ENCODE measurements at places on chromosomes 13 and 19. TPM values are rescaled to one million over a fixed set of nuclear protein-coding genes. Genes with fewer than 3 reads are reported as not detected.

DNA sequence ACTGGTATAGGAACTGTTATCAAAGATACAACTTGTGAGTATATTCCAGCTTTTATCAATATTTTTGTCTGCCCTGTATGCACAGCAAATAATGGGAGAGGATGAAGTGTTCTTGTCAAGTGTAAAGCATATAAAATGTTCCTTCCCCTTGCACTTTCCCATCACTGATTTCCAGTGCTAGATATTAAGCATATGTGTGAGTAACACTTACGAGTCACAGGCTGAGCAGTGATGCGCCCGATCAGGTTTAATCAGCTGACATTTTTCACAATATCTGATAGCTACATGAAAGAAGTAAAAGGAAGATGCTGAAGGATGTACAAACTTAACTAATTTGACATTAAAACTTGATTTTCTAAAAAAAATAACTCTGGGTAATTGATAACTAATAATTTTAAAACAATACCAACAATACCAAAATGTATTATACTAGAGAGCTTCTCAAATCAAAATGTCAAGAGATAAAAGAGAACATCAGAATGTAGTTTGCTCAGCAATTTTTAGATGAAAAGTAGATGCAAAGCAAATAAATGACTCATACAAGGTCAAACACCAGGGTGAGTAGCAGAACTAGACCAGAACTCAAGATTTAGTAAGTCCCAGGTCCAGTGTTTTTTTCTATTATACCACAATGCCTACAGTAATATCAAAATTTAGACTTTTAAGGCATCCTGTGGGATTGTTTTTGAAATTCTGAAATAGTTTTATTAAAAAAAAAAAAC is 56.4 kb downstream of the ZDHHC20 start:
- no peak for DNase-seq

- DNase-seq = peak; percentile 91
Observed at GRCh38 chr13:43331672-43332071, 308.3 kb downstream of the DNAJC15 start.

DNA sequence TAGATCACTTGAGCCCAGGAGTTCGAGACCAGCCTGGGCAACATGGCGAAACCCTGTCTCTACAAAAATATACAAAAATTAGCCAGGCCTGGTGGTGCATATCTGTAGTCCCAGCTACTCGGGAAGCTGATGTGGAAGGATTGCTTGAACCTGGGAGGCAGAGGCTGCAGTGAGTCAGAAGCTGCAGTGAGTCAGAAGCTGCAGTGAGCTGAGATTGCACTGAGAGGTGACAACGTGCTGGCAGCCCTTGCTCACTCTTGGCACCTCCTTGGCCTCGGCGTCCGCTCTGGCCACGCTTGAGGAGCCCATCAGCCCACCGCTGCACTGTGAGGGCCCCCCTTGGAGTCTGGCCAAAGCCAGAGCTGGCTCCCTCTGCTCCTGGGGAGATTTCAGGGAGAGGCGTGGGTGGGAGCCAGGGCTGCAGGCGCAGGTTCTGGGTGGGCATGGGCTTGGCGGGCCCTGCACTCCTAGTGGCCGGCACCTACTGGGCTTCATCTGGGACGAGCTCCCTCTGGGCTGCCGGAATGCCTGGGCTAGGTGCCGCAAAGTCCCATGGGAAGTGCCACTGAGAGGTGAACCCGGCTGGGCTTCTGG is 39.5 kb upstream of the RPL21 start:
- DNase-seq = no peak

DNA sequence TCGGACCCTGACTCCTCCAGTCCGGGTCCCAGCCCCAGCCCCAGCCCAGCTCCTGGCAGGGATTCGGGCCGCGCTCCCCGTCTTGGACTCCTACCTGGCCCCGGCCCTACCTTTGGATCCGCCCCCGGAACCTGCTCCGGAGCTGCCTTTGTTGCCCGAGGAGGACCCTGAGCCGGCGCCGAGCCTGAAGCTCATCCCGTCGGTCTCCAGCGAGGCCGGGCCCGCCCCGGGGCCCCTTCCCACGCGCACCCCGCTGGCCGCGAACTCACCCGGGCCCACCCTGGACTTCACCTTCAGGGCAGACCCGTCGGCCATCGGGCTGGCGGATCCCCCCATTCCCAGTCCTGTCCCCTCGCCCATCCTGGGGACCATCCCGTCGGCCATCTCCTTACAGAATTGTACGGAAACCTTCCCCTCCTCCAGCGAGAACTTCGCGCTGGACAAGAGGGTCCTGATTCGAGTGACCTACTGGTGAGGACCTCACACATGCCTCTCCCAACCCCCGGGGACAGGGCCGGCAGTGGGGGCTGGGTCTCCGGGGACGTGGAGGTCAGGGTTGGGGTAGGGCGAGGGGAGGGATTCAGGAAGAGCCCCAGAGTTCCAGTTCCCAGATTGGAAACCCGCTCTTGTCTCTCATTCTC is 732 bp downstream of the SELENOV start:
- no peak for DNase-seq

GRCh38 chr19:3346677-3347353 is 19.6 kb upstream of the NFIC start:
- peak; percentile 72 for DNase-seq

GRCh38 chr13:65943024-65943423 is 1287.1 kb downstream of the PCDH9 start:
- peak; percentile 77 for DNase-seq

- DNase-seq = no peak
Observed at GRCh38 chr19:50933640-50934039, 19.2 kb downstream of the KLK5 start.

GRCh38 chr13:106212386-106213010 is 323.0 kb downstream of the EFNB2 start:
- DNase-seq = no peak

DNA sequence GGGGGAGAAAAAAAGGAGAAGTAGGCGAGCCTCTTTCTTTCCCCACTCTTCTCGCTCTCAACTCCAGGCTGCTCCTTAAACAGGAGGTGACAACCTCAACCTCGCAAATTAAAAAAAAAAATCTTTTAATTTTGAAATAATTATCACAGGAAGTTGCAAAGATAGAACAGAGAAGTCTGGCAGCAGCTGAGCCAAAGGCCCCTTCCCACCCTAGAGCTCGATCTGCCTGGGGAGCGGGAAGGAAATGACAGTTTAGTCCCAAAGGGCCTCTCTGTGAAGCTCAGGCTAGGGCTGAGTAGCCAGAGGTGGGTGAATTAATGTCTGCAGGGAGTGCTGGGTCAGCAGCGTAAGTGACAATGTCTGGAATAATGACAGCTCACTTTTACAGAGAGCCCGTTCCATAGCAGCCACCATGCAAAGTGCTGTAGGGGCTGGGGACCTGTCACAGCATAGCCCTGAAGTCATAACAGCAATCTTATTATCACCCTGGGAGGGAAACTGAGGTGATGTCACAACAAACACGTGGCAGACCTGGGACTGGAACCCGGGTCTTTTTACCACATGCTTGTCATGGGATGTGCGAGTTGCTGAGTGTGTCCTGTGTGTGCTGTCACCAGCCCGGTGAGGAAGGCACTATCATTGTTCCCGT is 8.8 kb upstream of the CD22 start:
- DNase-seq = no peak

DNA sequence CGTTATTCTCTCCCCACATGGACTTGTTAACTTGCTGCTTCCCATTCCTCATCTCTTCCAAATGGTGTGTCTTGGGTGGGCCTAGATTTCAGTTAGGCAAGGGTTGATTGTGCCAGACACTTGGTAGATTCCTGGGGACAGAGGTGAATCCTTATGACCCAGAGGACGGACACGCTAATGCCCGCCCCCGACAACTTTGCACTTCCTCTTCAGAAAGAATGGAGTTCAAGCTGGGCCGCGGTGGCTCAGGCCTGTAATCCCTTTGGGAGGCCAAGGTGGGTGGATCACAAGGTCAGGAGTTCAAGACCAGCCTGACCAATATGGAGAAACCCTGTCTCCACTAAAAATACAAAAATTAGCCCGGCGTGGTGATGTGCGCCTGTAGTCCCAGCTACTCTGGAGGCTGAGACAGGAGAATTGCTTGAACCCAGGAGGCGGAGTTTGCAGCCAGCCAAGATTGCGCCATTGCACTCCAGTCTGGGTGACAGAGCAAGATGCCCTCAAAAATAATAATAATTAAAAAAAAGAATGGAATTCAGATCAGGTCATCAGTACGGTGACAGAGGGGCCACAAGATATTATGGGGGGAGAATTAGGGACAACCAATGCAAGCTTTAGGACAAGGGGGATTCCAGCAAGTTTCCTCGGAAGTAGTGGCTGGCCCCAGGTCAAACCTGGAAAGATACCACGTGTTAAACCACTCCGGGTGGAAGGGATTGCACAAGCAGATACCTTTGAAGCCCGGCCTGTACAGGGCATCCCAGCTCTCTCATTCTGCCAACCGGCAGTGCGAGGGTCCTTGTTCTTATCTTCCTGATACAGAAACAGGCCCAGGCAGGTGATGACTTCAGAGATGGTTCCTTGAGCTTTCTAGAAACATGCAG is 2.7 kb downstream of the MYO9B start:
- no peak for DNase-seq

DNA sequence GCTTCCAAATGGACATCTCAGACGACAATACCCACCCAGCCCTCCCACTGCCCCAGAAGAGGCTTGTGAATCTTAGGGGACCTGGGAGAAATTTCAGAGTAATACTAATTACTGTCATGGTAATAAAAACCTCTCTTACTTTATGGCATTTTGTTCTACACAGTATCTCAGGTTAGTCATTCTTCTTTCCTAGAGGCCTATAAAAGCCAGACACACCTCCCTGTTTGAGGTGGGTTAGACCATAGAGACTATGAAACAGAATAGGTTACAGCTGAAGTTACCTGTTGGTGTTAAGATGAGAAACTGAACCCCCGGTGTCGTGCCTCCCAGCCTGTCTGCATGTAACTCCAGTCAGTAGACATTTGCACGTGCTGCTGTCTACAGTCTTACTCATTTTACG is 113.9 kb downstream of the SLC7A1 start:
- DNase-seq = no peak

DNA sequence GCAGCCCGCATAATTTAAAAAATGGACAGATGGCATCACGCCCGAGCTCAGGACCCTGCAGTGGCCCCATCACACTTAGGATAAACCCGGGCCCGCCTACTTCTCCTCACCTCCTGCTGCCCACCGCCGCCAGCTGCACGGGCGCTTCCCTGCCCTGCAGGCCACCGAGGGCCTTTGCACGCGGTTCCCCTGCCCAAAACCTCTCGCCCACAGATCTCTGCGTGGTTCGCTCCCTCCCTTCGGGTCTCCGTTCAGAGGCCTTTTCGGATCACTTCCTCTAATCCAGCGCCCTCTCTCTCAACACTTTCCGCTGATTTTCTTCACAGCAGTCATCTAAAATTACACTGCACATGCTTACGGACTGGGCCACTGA is 1.8 kb downstream of the SHISA7 start:
- no peak for DNase-seq

- no peak for DNase-seq
Observed at GRCh38 chr13:42946927-42947326, 45.1 kb downstream of the EPSTI1 start.

Gene KMT5C
- total RNA-seq = 10.6 TPM

Gene SIGLEC10
- total RNA-seq = 5.1 TPM

Gene PSG7
- total RNA-seq = 3.6 TPM

Gene ZNF507
- total RNA-seq = 18.5 TPM

Measured in umbilical cord (tissue), 2 donors.